DMS 273 treated with DMSO at 0.1 percent for 48 hours (cell line): ENCODE measurements at places on chromosomes 6 and 20.

DNA sequence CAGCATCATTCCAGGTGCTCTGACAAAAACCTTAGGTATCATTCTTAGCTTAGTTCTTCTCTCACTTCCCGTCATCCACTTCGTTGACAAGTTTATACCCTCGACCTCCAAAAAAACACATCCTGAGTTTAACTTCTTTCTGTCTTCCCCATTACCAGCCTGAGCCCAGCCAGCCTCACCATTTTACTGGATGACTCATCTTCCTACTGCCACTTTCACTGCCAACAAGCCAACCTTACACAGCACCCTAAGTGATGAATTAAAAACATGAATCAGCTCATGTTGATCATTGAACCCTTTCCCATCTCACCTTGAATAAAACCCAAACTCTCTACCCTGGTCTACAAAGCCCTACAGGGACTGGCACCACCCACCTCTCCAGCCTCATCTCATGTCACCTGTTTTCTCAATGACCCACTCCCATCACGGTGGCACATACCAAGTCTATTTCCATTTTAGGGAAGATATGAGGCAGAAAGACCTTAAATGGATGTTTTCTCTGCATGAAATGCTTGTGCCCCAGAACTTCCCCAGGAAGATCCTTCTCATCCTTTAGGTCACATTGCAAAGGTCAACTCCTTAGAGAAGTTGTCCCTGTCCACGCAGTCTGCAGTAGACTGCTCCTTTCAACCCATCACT is 9.9 kb upstream of the UST start:
- no peak for DNase-seq

GRCh38 chr6:47118611-47119010 is 76.5 kb upstream of the ADGRF1 start:
- no peak for DNase-seq

DNA sequence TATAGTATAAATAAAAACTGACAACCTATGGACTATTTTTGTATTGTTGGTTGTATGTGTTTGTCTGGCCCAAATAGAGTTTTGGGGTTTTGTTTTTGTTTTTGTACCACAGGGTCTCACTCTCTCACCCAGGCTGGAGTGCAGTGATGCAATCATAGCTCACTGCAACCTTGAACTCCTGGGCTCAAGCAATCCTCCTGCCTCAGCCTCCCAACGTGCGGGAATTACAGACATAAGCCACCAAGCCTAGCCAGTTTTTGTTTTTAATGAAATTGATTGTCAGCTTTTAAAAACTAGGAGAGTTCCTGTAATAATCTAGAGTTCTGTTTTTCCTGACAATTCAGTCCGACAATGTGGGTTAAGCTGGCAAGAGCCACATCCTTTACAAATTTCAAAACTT is 98.7 kb downstream of the ZMYND8 start:
- DNase-seq, result no peak

DNA sequence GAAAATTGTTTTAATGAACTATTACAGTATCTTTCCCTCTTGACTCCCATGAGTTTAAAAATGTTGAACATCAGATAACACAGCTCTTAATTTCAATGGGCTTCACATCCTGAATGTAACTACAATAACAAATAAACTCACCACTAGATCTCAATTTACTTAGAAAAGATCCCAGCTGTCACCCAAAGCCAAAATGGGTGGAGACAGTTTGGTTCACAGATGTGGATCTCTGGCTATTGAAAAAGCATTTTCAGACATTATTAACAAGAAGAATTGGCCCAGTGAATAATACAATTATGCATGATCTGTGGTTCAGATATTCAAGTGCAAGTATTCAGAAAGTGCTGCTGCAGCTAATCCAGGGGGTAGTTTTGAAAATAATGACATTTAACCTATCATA is 184.7 kb upstream of the RALGAPA2 start:
- no peak for DNase-seq

- no peak for DNase-seq
These were observed 7.4 kb upstream of the C20orf144 start for GRCh38 chr20:33654680-33655161.
